ENCODE measurements at places on chromosomes 5 and 9.

DNA sequence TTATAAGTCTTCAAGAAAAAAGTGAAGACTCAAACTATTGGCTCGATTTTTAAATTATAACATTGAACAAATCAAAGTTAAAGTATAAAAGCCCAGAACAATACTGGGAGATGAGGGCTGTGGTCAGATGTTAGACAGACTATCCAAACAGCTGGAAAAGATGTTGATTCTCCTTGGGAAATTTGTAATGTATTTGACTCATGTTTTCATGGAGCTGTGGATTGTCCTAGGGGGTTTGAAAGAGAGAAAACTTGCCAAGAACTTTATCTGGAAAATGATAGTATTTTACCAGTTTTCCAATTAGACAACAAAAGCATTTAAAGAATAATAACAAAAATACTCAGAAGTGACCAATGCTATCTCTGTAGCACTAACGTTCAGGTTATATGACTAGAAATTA lies 339.2 kb downstream of the ARL15 start:
- no peak for DNase-seq

DNA sequence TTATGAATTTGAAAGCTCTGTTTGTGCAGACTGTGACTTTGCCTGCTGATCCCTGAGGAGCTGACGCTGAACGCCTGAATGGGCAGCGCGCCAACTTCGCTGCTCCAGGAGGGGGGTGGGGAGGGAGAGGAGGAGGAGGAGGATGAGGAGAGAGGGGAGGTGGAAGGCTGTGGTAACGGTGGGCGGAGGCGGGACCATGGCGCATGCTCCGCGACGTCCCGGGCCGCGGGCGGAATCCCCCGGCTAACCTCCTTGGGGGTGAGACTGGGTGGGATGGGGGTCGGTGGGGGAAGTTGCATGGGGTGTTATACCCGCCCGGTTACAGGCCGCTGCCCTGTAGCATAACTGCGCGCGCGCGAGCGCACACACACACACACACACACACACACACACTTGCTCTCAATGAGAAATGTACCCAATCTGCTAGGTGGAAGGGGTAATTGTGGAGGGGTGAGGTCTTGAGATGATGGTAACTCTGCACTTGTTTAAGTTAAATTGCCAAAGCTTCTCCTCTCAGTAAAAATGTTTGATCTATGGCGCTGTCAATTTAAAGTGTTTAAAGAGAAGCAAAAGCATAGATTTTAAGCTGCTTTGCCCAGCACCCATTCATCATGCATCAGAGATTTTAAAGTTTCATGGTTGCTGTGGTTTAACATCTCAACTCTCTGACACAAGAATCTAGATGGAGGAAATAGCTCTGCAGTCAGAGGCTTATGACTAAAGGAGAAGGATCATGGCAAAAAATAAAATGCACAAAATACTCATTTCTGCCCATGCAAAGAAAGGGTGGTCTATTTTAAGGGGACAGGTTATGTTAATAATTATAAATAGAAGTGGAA lies 76.6 kb upstream of the TBCA start:
- no peak for DNase-seq

DNA sequence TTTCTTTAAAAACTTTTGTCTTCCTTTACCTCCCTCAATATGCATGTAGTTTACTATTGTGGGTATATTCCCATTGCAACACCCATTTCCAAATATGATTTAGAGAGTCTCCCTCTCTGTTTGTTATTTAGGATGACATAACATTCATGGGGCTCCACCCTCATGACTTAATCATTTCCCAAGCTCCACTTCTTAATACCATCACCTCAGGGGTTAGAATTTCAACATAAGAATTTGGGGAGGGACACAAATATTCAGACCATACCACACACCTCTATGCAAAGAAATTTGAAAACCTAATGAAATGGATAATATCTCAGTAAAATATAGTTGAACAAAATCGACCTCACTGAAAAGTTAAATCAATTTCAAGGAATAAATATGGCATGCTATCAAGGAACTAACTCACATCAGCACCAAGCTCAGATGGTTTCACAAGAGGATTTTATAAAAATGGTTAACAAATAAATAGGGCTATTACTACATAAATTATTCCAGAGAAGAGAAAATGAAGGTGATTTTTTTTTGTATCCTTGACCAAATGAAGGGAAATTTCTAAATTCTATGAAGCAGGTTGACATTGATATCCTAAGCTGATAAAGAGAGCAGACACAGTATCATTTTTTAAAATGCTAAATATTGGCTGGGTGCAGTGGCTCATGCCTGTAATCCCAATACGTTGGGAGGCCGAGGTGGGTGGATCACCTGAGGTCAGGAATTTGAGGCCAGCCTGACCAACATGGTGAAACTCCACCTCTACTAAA lies 20.2 kb upstream of the UBTD2 start:
- DNase-seq, result no peak

- DNase-seq, result no peak
Observed at GRCh38 chr9:88180081-88180765, 41.9 kb upstream of the SPATA31C2 start.

- no peak for DNase-seq
Observed at GRCh38 chr5:19988457-19988856, 457 bp upstream of the CDH18 start.

DNA sequence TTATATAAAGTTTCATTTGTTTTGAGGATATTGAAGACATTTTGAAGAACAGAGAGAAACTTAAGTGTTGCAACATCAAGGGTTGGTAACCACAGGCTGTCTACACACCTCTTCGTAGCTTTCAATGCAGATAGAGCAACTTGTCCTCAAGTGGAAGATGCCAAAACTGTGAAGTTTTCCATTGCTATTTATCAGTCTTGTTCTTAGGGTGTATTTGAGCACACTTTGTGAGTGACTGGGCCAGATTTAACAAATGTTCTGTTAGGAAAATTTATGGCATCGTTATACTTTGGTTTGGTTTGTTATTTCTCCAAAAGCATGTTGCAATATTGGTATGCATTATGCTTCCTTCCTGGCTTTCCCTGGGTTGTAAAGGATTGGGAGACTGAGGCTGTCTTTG lies 31.6 kb downstream of the NNT start:
- no peak for DNase-seq

DNA sequence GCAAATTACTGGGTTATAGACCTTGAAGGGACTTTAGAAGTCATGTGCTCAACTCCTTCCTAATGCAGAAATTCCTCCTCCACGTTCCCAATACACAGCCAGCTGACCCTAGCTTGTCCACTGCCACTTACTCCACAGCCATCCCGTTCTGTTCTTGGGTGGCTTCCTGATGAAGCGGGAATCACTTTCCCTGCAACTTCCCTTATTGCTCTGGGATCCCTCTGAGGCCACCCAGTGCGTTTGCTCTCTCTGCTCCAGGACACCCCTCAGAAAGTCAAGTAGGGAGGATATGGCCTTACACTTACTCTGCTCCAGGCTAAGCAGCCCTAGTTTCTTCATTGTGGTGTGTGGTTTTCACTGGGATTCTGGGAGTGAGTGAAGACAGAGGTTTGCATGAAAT lies 55.5 kb downstream of the GALNT12 start:
- no peak for DNase-seq

DNA sequence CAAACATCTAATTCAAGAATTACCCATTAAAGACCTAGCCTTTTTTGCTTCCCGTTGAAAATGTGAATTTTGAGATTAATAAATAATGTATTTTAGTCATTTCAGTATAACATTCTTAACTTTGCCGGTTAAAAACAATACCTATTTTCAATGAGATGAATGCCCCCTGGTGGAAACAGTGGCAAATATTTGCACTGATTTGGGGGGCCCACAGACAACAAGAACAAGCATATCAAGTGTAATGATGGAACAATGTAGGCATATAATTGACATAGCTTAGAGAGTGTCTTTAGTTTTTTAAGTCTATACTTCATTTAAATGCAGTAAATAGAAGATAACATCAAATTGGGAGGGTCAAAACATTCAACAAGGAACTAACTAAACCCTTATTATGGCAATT lies 111.9 kb downstream of the NTRK2 start:
- peak; percentile 8 for DNase-seq

GRCh38 chr5:149273950-149274349 lies 2.3 kb downstream of the AFAP1L1 start:
- DNase-seq, result no peak

All from NCI-H1105 (cell line).